H9 (cell line): ENCODE measurements at places on chromosomes 2 and 18. TPM values are rescaled to one million over a fixed set of nuclear protein-coding genes. Genes with fewer than 3 reads are reported as not detected.

The PXDN gene
- 140 and 146 TPM in 2 replicates for total RNA-seq

DNA sequence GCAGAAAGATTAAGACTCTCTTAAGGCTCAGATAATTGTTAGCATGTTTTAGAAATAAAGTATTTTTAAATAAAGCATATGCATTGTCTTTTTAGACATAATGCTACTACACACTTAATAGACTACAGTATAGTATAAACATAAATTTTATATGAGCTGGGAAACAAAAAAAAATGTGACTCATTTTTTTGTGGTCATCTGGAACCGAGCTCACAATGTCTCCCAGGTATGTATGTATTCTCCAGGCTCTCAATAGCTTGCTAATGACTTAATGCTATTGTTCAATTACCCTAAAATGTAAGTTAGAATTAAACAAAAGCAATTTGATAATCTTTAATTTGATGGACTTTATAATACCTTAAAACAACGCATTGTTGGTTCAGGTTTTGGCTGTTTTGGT is 167.2 kb downstream of the NUP35 start:
- no peak for DNase-seq

The DYNAP gene
- total RNA-seq = 2.3 and 2.5 TPM in 2 replicates

GRCh38 chr2:79389481-79389880 is 123.4 kb upstream of the CTNNA2 start:
- no peak for DNase-seq

- DNase-seq = no peak
Measured at GRCh38 chr18:58495634-58496033, 133.3 kb downstream of the ALPK2 start.

GRCh38 chr2:202157211-202157990 is 81.0 kb downstream of the SUMO1 start:
- DNase-seq = no peak

The CTDP1 gene
- total RNA-seq = 31.9 and 33.7 TPM in 2 replicates

GRCh38 chr18:70645971-70646370 is 357.1 kb downstream of the SOCS6 start:
- no peak for DNase-seq

The CENPA gene
- 19.3 and 21.4 TPM in 2 replicates for total RNA-seq

GRCh38 chr2:237309011-237309410 is 105.0 kb downstream of the COL6A3 start:
- no peak for DNase-seq

The LYPD6B gene
- 1.0 and 2.0 TPM in 2 replicates for total RNA-seq

The INHBB gene
- total RNA-seq = 0.13 TPM in 2 replicates

- DNase-seq = no peak
Measured at GRCh38 chr2:84519332-84519957, 3.1 kb downstream of the DNAH6 start.

The FAM110C gene
- 3.4 and 3.6 TPM in 2 replicates for total RNA-seq

GRCh38 chr2:73987109-73987947 is 2.6 kb downstream of the TET3 start:
- DNase-seq = no peak

The SLC9A4 gene
- total RNA-seq = not detected in 2 replicates

DNA sequence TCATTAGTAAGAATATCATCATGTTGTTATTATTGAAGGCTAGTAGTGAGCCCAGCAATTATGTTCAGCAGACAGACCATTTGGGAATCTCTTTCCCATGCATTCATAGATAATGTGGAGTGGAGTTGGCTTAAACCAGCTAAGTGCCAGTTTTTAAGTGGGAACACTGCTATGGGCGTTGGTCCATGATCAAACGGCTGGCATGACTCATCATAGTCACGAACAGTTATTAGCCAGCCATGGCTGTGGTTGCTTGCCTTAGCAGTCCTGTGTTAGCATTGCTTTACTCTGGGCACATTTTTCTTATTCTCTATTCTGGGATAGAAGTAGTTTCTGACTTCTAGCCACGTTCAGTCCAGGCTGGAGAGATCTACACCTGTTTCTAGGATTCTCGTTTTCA is 17.7 kb downstream of the EIF4E2 start:
- no peak for DNase-seq

The OXER1 gene
- 1.6 TPM in 2 replicates for total RNA-seq

- DNase-seq = peak; percentile 87
Measured at GRCh38 chr2:96260387-96261260, 5.2 kb downstream of the TMEM127 start.

The MAL gene
- total RNA-seq = not detected in 2 replicates

DNA sequence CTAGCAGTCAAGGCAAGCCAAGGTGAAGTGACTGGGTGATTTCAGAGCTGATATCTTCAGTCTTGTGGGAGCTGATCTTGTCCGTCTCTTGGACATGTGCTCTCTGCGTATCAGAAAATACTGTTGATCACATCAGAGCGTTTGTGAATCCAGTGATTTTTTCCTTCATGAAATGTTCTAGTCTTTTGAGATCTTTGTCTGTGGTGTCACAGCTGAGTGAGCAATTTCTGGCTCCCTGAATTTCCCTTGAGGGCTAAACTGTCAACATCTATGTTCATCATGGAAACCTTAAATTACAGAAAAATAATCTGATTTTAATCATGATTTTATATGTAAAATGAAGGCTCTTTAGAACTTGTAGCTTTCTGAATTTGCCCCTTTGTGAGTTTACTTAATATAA is 432.0 kb downstream of the CCDC85A start:
- DNase-seq = no peak

- DNase-seq = no peak
Measured at GRCh38 chr2:167945660-167946368, 301.6 kb downstream of the STK39 start.

- no peak for DNase-seq
Measured at GRCh38 chr2:96874198-96874831, 4.4 kb upstream of the SEMA4C start.

The ZSCAN30 gene
- 10.0 and 11.6 TPM in 2 replicates for total RNA-seq

DNA sequence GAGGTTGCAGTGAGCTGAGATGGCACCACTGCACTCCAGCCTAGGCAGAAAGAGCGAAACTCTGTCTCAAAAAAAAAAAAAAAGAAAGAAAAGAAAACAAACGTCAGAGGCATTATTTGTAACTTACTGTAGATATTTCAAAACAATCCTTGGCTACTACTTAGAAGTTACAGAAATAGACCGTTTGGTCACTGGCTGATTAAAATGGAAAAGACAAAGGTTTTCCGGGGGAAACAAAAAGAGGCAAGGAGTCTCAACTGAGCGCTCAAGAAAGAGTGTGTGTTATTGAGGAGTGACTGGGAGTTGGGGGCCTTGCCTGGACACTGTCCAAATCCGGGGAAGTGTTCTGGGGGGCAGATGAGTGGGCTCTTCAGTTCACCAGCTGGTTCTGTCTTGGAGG is 47.6 kb downstream of the TEX44 start:
- DNase-seq = no peak

- DNase-seq = no peak
Measured at GRCh38 chr18:79879566-79879965, 71.9 kb downstream of the SLC66A2 start.

DNA sequence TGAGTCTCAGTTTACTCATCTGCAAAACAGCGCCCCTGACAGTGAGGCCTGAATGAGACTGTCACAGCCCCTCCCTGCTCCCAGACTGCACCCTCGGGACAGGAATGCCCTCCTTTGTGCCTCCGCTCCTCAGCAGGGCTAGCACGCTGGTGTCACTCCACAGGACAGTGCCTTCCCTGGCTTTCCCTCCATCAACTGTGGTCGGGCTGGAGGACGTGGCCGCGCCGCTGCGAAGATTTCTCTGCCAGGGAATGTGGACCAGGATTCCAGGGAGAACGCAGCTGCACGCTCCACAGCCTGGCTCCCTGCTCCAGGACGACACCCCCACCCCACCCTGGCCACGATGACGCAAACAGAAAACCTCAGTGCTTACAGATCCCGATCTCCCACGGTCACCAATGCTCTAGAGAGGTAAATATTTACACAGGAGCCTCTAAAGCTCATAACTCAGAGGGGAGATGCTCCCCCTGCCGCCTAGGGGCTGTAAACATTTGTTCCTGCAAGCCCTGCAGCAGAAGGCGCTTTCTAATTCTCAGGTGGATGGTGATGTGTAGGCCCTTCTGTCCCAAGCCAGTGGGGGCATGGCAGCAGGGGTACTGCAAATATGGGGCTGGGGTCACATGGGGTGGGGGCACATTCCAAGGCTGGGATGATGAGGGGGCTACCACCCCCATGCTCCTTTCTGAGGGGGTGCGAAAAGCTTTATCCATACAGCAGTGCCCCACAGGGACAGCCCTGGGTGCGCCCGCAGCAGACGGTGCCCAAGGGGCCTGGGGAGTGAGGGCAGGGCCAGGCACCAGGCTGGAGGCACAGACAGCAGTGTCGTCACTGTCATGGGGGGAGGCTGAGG is 12.4 kb downstream of the HS6ST1 start:
- DNase-seq = no peak

DNA sequence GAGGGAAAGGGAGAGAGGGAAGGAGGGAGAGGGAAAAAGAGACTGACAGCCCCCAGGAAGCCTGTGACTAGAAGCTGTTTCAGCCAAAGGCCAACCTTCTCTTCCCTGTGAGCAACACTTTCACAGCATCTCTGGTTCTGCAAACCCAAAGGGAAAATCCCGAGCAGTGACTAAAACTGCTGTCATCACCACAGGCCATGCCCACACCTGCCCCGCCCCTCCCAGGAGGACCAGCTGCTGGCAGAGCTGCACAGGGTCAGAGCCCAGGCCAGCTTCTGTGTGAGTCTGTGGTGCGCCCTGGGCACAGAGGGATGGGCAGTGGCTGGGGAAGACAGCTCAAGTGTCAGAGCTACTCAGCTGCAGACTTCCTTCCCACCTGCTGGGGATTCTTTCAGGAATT is 64.9 kb upstream of the OTOS start:
- peak; percentile 46 for DNase-seq

The SLC23A3 gene
- total RNA-seq = 1.2 and 1.9 TPM in 2 replicates

- no peak for DNase-seq
Measured at GRCh38 chr2:227204452-227204851, 40.0 kb downstream of the COL4A3 start.

DNA sequence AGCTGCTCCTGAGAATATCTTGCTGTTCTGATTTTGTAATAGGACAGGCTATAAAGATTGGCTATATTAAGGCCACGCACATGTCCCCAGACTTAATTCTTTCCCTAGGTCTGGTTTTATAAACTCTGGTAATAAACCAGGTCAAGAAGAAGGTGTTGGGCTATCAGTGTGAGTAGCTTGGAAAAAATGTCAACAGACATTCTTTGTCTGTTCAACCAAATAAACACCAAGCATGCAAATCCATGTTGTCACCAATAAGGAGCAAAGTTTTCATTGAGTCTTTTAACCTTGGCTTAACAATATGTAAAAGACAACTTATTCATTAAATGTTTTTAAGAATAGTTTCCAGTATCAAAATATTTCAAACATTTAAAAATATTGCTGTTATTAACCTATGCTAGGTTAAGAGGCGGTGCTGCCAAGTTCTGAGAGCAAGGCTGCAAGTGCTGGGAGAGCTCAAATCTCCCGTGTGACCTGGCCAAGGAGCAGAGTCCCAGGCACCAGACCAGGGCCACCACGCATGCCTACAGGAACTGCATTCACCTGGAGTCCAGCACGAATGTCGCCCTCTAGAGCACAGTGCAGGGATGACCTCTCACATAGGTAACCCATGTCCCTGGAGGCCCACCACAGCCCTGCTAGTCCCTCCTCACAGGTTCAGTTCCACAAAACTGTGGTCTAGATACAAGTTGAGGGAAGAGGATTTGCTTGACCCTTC is 120.5 kb upstream of the POU3F3 start:
- peak; percentile 85 for DNase-seq

- DNase-seq = no peak
Measured at GRCh38 chr18:60698901-60699300, 326.3 kb upstream of the MC4R start.

GRCh38 chr2:184215745-184216144 is 382.6 kb upstream of the ZNF804A start:
- no peak for DNase-seq

The RGPD3 gene
- 0.15 and 0.22 TPM in 2 replicates for total RNA-seq

The CLEC4F gene
- not detected in 2 replicates for total RNA-seq

GRCh38 chr18:48753691-48754090 is 197.1 kb downstream of the SMAD7 start:
- DNase-seq = no peak

DNA sequence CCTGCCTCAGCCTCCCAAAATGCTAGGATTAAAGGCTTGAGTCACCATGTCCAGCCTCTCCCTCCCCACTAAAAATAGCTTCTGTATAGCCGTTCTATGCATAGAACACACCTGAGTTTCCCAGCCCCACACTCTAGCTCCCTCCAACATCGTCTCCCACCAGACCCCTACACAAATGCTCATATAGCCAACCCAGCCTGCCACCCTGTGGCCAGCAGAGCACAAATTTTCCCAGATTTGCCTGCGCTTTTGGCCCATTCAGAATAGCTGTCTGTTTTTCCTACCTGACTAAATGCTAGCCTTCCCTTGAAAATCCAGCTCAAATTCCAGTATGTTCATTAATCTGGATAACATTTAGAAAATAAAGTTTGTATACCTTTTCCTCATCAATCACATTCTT is 22.8 kb downstream of the TRABD2A start:
- no peak for DNase-seq

GRCh38 chr2:133791191-133791590 is 222.9 kb upstream of the NCKAP5 start:
- DNase-seq = no peak

The SLC5A7 gene
- 0.11 TPM in 1 of 2 replicates, not detected in the other for total RNA-seq

DNA sequence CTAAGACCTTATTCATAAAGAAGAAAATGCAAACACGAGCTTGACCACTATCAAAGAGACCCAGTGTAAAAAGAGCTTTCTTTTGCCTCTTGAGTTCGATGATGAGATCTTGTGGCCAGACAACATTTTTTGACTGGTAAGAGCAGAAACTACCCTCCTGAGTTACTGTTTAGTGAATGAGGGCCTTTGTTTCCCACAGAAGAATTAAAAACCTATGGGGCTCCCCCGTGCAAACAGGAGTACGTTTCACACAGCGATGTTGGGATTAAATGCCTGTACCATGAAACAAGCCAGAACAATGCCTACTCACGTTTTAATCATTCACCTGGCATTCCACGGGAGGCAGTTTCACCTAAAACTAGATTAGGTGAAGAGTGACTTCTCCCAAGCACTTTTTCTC is 36.0 kb downstream of the MYCN start:
- DNase-seq = no peak

DNA sequence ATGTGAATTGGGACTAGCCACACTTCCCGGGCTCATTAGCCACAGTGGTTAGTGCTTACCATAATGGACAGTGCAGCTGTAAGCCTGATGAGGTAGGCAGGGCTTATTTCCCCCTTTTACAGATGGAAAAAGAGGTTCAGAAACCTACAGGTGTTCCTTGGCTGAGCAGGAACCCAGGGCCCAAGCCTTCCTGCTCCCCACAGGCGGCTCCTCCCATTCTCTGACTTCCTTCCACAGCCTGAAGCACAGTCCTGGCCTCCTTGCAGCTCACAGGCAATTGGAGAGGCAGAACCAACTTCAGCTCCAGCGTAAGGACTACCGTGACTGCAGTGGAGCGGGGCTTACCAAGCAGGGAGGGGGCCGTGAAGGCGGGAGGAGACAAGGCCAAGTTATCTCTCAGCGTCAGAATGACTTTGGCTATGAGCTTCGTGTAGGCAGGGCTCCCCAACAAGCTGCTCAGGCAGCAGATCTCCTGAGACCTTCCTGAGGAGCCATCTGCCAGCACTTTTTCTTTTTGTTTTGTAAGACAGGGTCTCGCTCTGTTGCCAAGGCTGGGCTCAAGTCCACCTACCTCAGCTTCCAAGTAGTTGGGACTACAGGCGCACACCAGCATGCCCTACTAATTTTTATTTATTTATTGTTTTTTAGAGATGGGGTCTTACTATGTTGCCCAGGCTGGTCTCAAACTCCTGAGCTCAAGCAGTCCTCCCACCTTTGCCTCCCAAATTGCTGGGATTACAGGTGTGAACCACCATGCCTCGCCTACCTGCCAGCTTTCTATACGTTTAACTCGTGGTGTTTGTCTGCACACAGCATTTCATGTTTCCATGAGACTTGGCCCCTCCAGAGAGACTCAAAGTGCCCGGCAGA is 34.2 kb upstream of the NT5DC4 start:
- DNase-seq = no peak

GRCh38 chr2:113892004-113892710 is 2.3 kb downstream of the ACTR3 start:
- no peak for DNase-seq
